ENCODE measurements at places on chromosomes 4 and X.

- no peak for DNase-seq
These were observed 17.6 kb downstream of the THAP9 start for GRCh38 chr4:82918091-82918490.

DNA sequence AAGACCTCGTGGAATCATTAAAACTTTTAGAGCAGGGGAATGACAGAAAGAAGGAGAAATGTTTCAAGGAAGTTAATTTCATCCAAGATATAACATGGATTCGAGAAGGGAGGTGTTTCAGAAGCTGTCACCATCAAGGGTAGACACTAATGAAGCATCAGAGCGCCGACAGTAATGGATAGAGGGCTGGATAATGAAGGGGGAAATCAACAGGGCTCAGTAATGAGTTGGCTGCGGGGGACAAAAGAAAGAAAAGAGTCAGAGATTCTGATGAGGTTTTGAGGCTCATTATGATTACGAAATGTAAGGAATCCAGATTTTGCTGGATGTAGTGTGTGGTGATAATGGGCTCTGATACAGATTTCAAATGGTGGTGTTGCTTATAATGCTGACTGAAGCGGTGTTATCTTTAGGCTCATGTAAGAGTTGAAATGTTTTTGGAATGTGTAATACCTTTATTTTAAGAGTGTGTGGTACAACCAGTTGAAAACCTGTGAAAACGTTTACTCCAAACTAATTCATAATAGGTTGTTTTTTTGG is 39.3 kb upstream of the TENM3 start:
- no peak for DNase-seq

DNA sequence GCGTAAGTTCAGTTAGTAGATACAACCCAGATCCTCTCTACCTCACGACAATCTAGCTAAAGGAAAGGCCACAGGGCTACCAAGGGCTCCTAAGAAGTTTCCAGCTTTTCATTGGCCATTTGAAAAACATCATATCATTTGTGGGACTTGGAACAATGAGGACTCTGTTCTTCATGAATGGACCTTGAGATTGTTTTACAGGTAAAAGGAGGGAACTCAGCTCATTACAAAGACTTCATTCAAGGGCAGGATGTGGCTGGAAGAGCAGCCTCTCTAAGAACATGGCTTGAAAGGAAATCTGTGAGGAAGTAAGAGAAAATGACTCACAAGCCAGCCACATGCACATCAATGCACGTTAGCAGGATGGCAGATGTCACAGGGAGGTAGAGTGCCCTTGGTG is 105.9 kb upstream of the SLC7A11 start:
- no peak for DNase-seq

GRCh38 chrX:155262970-155263754 is 1.1 kb downstream of the RAB39B start:
- no peak for DNase-seq

- no peak for DNase-seq
These were observed 42.5 kb upstream of the CBR4 start for GRCh38 chr4:169052594-169052945.

DNA sequence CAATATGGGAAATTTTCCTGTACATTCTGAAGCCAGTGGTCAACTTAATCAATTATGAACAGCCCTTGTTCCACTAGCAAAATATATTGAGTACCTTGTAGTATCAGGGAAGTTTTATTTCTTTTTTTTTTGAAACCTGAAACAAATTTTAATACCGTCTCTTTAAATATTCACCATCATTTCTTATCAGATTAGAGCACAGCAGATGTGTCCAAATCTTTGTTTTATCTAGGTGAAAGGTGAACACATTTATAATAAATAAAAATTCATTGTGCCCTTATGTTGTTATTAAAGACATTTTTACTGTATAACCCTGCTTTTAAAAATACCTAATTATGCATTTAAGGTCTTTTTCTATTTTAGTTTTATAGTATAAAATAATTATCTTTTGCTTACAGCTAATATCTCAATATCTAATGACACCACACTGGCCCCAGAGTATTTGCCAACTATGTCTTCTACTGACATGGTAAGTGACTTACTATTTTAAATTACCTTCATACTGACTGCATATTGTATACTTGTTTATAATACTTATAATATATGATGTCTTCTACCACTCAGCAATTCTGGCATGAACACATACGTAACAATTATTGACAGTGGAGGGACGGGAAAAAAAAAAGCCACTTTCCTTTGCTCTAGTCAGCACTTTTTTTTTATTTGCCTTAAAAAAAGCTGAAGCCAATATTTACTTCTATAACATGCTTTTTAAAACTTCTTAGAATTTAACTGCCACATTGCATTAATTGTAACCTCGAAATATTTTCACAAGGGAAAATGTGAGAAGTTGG is 147.9 kb downstream of the SLC4A4 start:
- no peak for DNase-seq

GRCh38 chrX:52424656-52425055 is 55.8 kb downstream of the XAGE2 start:
- DNase-seq: no peak

DNA sequence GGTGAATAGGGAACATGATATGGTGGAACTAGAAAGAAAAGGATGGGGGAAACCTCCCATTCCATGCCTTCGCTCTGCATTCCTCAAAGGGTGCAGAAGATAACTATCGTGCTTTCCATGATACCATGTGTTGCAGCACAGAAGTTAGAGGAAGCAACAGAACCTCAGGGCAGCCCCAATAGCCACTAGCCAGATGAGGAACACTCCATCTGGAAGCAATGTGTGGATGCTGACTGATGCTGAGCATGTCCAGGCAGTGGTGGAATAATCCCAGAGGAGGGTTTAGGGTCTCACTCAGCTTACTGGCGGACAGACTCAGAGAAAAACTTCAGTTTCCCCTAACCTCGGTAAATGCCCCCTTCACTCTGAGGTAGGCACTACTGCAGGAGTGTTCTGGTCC is 7.5 kb downstream of the SMIM10 start:
- no peak for DNase-seq

GRCh38 chr4:6618386-6619115 is 21.9 kb upstream of the MRFAP1 start:
- DNase-seq: no peak

DNA sequence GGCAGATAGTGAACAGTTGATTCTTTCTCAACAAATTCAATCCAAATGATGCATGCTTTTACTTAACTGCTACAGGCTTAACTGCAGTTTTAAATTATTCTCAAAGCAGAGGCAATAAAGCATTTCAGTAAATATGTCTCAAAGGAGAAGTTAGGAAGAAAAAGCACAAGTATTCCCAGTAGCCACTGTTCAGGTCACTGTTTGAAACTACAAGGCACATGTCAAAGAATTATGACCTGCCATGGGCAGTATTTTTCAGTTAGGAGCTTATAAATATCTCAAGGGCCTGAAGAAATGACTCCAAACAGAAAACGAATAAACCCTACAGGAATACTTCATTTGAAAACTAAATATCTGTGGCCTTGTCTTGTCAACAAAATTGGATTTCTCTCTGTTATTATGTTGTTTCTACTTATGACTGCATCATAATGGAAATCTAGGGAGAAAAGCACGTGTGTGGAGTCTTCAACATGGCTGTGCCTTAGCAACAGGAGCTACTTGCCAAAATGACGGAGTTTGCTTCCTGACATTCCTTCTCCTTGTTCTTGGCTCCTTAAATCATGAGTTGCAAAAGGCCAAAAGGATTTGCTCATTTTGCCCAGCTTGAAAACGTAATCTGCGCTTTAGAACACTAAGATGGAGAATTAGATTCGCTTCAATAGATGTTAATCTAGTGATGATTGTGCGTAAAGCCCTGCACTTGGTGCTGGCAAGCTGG is 67.6 kb upstream of the GPR101 start:
- no peak for DNase-seq

DNA sequence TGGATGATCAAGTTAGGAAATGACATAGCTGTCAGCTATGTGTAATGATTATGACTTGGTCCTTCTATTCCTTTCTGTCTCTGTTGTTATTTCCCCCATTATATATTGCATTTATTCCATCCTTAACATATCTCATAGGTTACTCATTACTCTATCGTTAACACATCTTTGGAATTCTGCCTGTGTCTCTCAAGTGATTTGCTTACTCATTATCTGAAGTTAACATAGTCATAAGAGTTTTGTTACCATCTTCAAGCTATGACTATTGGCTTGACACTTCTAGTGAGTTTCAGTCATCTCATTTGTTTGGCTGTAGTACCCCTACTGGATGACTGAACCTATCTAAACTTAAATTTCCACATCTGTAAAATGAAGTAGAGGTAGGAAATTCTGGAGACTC is 286.1 kb upstream of the PPP1R2C start:
- DNase-seq: no peak

- no peak for DNase-seq
These were observed 94.8 kb downstream of the CLNK start for GRCh38 chr4:10589799-10590198.

- no peak for DNase-seq
These were observed 9.9 kb upstream of the PI4K2B start for GRCh38 chr4:25223802-25224375.

- no peak for DNase-seq
These were observed 324.1 kb downstream of the DHX15 start for GRCh38 chr4:24260133-24260715.

- no peak for DNase-seq
These were observed 61.2 kb downstream of the C4orf50 start for GRCh38 chr4:5957076-5957475.

DNA sequence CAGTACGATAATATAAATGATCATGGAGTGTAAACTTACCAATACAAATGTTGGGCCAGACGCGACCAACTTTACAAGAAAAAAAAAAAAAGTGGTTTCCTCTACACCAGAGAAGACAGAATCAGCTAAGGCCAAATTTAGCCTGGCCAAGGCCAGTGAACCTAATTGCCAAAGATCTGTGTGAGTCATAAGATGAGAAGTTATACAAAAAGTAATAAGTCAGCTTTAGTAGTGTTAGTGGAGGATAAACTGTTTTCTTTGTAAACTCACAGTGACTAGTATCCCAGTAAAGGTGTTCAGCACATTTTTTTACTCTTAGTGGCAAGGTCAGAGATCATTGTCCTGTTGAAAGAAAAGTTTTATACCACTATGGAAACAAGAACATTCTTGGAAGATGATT is 531.4 kb upstream of the TECRL start:
- no peak for DNase-seq
